ENCODE measurements at places on chromosomes 4 and X.

DNA sequence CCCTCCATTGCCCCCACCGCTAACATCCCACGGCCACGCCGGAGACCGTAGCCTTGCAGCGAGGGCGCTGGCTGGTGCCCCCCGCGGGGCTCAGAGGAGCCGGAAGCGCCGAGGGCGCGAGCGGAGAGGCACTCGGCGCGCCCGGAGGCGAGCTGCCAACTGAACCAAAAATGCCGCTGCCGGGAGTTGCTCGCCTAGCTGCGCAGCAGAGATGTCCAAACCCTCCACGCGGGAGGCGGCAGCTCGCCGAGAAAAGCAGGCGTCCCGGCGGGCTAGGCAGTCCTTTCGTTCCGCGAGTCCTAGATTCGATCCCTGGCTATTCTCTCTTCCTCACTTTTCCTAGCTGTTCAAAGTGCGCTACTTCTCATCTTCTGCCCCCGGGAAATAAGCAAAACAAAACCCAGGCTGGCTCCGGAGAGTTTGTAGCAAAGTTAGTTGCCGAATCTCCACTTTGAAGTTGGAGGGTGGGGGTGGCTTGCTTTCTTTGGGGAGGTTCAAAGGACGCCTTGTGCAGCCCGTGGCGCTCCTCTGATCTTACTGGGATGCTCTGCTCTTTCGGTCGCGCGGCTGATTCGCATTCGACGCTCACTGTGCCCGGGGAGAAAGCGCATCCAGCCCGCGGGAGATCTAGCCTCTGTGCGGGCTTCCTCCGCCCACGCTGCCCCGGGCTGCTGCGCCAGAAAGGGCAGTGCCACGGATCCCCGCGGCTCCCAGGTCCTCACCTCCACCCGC is 723 bp downstream of the NKX6-1 start:
- no peak for DNase-seq

DNA sequence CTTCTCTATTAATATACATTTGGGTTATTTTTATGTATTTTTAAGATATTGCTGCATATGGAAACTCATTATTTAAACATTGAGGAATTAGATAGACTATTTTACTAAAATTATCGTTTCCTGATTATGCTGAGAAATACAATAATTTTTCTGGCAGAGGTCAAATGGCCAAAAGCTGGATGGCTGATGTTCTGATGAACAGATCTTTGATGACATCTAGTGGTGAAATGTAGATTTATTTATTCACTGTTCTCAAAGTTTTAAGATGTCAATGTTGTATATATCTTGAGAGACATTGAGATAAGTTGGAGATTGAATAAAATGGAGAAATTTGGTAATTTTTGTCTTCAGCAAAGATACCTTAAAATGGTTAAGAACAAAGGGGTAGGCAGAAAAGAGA is 96.2 kb downstream of the UGT8 start:
- DNase-seq, result peak; percentile 7

GRCh38 chrX:79182616-79183015 is 38.1 kb downstream of the GPR174 start:
- DNase-seq, result no peak

DNA sequence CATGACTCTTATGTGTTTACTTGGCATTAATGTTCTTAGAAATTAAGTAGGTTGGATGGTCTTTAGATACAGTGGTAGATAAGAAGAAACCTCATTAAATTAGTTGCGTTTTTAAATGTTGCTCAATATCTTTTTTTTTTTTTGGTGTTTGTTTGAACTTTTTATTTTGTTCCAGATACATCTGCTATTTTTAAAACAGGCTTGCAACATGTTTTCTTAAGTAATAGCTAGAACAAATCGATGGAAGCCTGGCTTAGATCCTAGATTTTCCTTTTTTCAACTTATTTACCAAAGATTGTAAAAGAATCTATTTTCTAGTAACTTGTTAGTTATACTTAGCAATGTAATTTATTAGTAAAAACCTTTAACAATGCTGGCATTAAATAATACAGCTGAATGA is 9.3 kb downstream of the CNKSR2 start:
- DNase-seq, result no peak

DNA sequence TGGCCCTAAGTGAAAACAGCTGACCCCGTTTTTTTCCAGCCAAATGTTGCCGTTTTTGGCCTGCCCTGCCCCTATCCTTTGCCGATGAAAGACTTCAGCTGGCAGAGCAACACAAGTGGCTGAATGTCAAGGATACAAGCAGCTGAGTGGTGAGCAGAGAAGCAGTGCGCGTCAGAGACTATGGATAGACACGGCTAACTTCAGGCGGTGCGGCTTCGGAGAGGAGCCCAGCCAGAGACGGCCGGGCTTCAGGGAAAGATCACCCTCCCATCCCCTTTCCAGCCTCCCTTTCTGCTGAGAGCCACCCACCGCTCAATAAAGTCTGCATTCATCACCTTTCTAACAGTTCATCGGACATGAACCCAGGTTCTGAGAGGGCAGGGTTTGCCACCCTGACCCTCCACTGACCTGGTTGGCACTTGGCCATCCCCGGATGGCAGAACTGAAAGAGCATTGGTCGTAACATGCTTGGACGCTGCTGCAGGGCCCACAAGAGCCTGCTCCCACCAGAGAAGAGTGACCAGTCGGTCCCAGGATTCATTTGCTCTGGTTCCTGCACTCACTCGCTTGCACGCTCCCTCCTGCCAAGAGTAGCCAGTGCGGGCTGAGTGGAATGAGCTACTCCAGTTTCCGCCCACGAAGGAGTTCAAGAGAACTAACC is 125.8 kb downstream of the PPEF1 start:
- DNase-seq, result no peak
